HFF-Myc (cell line): ENCODE measurements at places on chromosomes 6 and 20.

DNA sequence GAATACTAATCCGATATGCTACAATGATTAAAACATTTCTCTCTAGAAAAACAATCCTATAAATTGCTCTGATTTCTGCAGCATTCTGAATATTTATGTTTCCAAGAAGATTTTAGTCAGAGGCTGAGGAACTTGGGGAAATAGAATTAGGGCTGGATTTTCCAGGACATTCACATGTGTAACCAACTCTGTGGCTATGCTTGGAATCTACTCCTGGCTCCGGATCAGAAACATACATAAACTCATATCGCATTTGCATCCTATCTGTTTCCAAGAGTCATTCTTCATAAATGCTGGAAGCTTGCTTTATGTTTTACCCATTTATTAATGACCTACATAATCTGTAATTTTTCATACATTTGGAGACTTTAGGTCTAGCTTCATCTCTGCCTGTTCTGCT, 459.9 kb upstream of the MARCKS start:
- no peak for DNase-seq

GRCh38 chr6:137389150-137389704, 105.0 kb downstream of the OLIG3 start:
- DNase-seq = no peak

DNA sequence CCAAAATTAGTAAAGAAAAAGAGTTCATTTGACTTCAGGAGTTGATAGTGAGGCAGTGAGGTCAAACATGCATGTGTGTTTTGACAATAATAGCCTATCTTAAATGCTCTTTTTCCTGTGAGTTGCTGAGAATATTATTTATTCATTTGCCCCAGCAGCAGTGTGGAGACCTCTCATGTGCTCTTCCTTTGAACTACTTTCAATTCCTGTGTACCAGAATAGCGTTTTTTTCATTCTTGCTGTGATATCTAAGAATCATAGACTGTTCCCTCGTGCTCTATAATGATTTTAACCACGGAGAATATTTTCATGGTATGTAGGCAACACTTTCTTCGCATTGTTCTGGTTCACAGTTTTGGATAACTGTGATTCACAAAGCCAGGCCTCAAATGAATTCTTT, 5.2 kb downstream of the CDYL start:
- no peak for DNase-seq

DNA sequence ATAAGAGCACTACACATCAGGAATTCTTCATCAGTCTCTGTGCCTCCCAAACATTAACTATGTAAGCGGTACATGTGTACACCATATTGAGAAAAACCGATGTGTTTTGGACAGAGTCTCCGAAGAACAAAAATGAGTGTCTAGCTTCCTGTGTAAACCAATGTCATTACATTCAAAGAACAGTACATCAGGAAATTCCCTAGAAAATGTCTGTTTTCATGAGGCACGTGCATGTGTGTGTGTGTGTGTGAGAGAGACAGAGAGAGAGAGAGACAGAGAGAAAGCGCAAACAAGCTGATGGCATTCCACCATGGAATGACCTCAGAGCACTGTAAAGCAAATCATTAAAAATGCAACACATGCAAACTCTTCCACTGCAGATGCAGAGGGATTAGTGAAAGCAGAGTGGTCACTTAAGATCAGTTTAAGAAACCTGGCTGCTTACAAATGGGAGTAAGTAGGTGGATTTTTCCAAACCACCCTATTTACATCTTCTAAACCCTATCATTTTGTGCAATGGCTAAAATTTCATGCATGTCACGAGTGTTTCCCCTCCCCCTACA, 133.9 kb downstream of the HIVEP2 start:
- DNase-seq = peak; percentile 27

DNA sequence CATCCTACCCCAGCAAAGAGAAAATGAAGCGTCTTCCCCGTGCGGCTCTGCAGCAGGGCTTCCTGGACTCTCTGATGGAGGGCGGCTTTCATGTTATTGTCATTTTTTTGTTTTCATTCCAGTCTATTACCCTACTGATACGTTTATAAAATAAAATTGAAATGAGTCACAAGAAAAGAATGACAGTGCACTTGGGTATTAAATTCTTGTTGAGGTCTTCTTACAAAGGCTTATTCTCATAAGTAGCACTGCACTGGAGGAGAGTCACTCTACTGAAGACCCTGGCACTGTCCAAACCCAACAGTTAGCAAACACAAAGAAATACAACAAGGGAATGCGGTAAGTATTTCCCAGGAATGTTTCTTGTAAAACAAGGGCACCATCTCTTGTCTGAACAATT, 379.3 kb downstream of the MAFB start:
- DNase-seq = no peak

DNA sequence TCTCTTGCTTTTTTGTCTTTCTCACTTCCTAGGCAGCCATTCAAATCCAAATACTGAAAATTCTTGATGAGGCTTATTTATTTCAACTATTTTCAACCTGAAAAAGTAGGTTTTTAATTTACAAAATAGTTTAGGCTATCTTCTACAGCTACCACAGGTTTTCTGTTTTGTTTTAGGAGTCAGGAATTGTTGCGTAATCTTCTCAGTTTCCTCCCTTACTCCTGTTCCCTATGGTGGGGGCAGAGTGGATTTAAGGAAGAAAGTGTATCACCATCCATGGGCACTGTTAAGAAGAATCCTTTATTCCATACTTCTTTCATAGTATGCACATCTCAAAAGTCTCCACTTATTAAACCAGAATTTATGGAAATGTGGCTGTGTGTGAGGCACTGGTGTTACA, 182.4 kb downstream of the KHDC1L start:
- DNase-seq = no peak
